Lower leg skin (tissue), 4 donors: ENCODE measurements at places on chromosomes 12 and 14. TPM values are rescaled to one million over a fixed set of nuclear protein-coding genes. Genes with fewer than 3 reads are reported as not detected.

- DNase-seq, result no peak
These were observed at the start of gene TRPV4 for GRCh38 chr12:109833307-109834189. Gene TRPV4, minus strand, starts transcription at chr12:109833398. Its CDS starts 18,602 bp downstream, at chr12:109814796.

GRCh38 chr14:89442280-89442679, 25.2 kb upstream of the FOXN3 start:
- no peak for DNase-seq

- DNase-seq, result no peak
These were observed 14.3 kb upstream of the FBXL14 start for GRCh38 chr12:1608713-1609119.

- no peak for DNase-seq
These were observed 16.0 kb downstream of the EIF2B2 start for GRCh38 chr14:75018694-75019093.

- DNase-seq, result peak; percentile 93
These were observed 57.3 kb downstream of the TTC7B start for GRCh38 chr14:90758959-90759358.

- no peak for DNase-seq
These were observed 250.8 kb downstream of the SLC6A15 start for GRCh38 chr12:84661786-84662185.

- no peak for DNase-seq
These were observed 20.1 kb downstream of the NGB start for GRCh38 chr14:77250927-77251326.

- no peak for DNase-seq
These were observed 164.4 kb downstream of the KICS2 start for GRCh38 chr12:64057706-64058105.

DNA sequence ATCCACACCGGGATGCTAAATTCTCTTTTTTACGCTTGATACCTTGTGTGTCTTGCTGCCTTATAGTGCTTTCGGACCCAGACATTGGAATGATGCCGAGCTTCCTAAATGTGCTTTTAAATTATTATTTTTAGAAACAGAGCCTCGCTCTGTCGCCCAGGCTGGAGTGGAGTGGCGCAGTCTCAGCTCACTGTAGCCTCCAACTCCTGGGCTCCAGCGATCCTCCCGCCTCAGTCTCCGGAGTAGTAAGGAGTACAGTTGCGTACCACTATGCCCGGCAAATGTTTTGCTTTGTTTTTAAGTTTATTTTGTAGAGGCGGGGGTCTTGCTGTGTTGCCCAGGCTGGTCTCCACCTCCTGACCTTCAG, 489 bp upstream of the EML5 start:
- DNase-seq, result no peak

- DNase-seq, result no peak
These were observed 14.1 kb downstream of the JAG2 start for GRCh38 chr14:105154476-105154871.

DNA sequence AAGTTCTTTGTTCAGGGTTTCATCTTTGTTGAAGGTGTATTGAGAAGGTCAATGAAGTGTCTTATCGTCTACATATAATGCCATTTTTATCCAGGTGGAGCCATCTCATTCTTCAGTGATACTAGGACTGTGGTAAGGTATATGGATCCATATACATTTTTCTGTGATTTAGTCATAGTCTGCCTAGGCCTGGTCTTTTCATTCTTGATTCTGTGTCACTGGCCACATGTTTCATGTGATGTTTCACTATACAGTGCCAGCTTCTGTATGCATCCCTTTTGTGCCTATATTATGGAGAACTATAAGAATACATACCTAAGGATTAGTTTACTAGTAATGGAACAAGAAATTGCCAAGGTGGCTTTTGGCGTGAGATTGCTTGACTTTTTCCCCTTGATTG, 40.5 kb downstream of the VEZT start:
- DNase-seq, result no peak

- no peak for DNase-seq
These were observed 16.0 kb upstream of the OR6S1 start for GRCh38 chr14:20657216-20658211.

The AVPR1A gene
- total RNA-seq, result 8.8 TPM

The CBLN3 gene
- total RNA-seq, result 1.4 TPM

The HEBP1 gene
- total RNA-seq, result 39.2 TPM

The MYH6 gene
- total RNA-seq, result not detected

DNA sequence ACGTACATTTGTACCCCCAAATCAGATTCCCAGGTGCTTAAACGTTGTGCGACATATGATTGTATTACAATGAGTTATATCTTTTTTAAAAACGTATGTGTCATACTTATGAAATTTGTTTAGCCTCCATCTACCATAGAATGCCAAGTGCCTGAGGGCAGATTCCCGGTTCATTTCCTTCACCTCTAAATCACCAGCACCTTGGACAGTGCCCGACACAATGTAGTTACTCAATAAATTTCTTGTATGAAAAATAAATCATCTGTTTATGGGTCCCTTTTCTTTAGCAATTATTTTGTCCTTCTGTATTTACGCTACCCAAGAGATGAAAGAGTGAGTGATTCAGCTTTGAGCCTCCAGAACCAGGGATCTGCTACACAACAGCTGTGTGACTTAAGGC, 157.4 kb downstream of the TBX5 start:
- DNase-seq, result no peak

DNA sequence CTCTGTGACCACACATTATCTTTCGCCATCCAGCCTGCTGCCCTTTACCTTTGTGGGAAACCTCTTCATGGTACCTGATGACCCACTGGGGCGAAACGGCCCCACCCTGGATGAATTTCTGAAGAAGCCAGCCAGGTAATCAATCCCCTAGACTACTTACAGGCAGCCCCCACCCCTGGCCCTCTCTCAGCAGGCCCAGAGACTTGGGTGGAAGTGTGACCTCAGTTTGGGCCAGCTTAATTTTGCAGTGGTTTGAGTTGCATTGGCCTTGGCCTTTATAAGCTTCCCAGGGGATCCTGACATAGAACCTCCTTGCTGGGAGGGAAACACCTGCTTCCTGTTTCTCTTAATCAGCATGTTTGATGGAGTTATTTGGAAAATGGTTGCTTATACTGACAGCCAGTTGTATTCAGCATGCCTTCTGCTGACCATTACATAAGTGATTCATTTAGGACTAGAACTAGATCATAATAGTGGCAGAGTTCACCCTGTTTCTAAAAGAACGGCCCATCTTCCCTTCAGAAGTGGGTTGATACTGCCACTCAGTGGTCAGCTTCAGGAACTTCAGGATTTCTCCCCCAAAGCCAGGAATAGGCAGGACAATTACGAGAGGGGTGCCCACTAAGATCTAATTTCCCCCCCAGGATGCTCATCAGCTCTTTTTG, 6.1 kb downstream of the SDR39U1 start:
- no peak for DNase-seq

The C3AR1 gene
- 3.8 TPM for total RNA-seq

- no peak for DNase-seq
These were observed 49.3 kb upstream of the TMPO start for GRCh38 chr12:98465950-98466602.

DNA sequence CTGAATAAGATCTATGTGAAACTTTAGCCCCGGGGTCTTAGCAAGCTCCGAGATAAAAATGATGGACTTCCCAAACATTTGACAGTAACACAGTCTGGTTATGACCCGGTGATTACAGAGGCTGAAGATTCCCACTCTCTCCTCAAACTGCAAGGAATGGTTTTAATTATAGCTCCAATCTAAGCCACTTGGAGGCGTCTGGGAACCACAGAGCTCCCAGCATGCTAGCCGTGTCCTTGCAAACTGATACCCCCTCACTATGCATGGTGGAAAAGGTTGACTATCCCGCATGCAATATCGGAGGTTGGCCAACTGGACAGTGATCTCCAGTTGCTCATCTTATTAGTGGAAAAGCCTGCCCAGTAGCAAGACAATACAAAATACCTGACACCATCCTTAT, 76.5 kb upstream of the GRIN2B start:
- no peak for DNase-seq

The SAMD4A gene
- total RNA-seq, result 7.9 TPM

GRCh38 chr12:109727039-109727723, 13.6 kb downstream of the FAM222A start:
- DNase-seq, result no peak

The ZFHX2 gene
- total RNA-seq, result 0.25 TPM

GRCh38 chr12:95949477-95950206, 6.5 kb downstream of the AMDHD1 start:
- DNase-seq, result no peak

DNA sequence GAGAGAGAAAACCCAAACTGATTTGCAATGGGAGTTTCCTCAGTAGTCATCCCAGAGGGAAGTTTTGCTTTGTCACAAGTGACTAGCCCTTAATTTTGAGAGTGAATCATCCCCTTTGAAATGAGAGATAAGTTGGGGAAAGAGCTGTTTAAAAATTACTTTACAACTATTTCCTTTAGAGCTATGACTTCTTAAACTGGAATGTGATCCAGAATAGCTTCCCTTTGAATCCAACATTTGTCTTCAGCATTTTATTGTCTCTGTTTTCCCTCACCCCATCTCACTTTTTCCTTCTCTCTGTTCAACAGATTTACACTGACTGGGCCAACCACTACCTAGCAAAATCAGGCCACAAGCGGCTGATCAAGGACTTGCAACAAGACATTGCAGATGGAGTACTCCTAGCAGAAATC, 109.3 kb downstream of the NAV3 start:
- DNase-seq, result no peak
